BJ (cell line): ENCODE measurements at places on chromosomes 1 and 21. TPM values are rescaled to one million over a fixed set of nuclear protein-coding genes. Genes with fewer than 3 reads are reported as not detected.

The TCHH gene
- not detected in 2 replicates for polyA plus RNA-seq

The DCST1 gene
- polyA plus RNA-seq, result not detected in 2 replicates

The HMCN1 gene
- polyA plus RNA-seq, result 13.3 and 16.2 TPM in 2 replicates

The GBP3 gene
- 55.4 and 81.0 TPM in 2 replicates for polyA plus RNA-seq

- DNase-seq, result no peak
These were observed 3.0 kb downstream of the MORC3 start for GRCh38 chr21:36323032-36323431.

- no peak for DNase-seq
These were observed 53.0 kb upstream of the CNN3 start for GRCh38 chr1:94979656-94980581.

GRCh38 chr1:182990413-182991144 is 32.6 kb upstream of the LAMC1 start:
- peak; percentile 15 for DNase-seq

DNA sequence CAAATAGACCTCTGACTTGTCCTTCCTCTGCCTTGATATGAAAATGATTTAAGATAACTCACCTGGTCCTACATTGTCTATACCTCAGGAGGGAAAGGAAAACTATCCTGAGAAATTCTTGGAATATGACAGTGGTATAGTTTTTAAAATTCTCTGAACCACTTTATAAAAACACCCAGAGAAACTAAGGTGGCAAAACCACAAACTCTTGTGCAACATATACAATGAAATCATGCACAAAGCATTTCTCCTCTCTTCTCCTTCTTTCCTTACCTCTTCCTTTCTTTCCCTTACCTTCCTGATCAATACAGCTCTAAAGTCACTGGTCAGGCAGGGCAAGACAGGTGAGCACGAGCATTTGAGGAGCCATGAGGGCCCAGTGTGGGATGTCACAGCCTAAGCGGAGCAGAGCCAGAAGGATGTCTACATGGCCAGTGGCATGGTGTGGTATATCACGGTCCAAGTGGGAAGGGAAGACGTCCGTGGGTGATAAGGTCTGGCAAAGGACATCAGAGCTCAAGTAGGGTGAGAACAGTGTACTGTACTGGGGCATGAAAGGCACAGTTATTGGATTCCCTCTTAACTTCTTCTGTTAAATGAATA is 543.3 kb downstream of the DPYD start:
- no peak for DNase-seq

GRCh38 chr1:92679980-92680379 is 104.9 kb downstream of the EVI5 start:
- no peak for DNase-seq

GRCh38 chr1:38487396-38487795 is 372.2 kb downstream of the RRAGC start:
- no peak for DNase-seq

DNA sequence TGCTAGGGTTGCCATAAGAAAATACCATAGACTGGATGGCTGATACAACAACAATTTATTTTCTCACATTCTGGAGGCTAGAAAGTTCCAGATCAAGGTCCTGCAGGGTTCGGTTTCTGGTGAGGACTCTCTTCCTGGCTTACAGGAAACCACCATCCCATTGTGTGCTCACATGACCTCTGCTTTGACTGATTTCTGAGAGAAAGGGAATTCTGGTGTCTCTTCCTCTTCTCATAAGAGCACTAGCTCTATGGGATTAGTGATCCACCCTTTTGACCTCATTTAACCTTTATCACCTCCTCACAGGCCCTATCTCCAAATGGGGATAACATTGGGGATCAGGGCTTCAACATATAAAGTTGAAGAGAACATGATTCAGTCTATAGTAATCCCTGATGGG is 47.5 kb downstream of the MRPL39 start:
- no peak for DNase-seq

DNA sequence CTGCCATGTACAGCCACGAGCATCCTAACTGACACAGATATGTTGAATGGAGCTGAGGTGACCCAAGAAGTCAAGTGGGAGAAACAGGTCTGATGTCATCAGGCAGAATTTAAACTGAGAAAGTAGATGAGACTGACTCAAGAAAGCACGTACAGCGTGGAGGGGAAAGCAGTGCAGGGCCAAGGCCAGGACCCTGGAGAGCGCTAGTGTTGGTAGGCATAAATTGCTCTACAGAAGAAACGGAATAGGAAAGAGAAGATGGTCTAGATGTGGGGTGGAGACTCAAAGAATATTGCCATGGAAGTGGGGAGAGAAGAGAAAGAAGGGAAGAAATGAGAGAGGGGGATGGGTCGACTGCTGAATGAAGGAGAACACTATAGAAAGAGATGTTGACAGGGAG is 45.3 kb upstream of the GJB5 start:
- DNase-seq, result no peak

- no peak for DNase-seq
These were observed 45.9 kb upstream of the CSF3R start for GRCh38 chr1:36528361-36529349.

DNA sequence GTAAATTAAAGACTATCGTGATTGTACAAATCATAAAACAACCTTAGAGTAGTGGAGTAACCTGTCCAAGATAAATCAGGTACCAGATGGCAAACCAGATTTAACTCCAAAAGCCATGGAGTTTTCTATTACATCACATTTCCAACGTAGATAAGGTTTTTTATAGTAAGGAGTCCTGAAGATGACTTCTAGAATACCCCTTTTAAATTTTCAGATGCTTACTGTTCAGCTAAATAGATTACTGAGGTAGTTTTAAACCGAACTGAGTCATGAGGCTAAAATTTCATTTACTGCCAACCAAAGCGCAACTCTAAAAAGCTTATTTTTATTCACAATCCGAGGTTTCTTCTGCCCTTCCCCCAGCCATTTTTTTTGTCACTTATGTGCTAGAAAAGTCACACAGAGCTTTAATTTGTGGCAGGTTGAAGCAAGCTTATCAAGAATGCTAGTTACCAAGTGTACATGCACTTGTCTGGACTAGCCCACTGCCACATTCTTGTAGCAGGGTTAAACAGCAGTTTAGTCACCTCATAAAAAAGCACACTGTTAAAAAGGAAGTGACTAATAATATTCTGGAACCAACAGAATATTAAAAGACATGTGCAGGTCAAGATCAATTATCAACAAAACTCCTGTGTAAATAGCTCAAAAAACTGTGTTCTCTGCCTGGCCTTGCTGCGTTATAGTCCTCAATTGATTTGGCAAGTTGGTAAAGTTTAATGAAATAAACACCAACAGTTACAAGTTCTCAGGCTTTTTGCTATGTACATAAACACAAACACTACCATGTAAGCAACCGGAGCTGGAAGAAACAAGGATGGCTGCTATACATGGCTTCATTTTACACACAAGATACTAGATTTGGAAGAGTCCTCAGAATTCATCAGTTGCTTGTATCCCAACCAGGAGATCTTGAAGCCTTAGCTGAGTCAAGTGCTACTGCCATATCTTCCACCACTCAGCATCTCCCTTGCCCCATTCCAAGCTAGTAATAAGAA is 180.3 kb upstream of the DMRTA2 start:
- DNase-seq, result peak; percentile 57

DNA sequence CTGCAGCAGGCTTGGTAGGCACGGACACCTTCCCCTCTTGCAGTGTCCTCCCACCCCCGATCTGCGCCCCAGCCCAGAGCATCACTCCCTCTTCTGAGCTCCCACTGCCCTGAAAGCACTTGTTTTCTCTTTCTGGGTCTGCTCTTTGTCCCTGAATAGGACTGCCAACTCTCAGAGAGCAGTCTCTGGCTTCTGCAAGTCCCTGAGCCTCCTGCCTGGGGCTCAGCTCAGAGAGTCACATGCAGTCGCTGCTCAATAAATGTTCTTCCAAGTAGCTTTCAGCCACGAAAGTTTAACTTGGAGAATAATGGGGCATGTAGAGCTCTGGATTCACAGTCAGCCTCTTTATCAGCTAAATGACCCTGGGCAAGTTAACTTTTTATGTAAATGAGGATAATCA is 205.6 kb downstream of the HIVEP3 start:
- no peak for DNase-seq

DNA sequence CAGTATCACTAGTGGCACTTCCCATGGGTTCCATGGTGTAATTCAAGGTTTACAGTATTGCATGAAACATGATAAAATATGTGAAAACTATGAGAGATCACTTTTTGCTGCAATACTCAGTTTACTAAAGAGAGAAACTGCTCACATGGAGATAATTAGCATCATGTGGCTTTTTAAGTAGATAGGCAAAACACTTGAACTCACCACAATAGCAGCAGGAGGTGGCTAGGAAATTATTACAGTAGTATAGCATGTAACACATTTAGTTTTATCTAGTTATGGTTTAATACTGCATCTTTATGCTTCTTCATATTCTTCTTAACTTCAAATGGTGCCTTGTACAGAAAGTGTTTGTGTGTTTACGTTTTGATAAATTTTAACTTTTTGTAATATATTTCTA is 698.5 kb upstream of the BRINP3 start:
- no peak for DNase-seq

GRCh38 chr1:53470155-53470554 is 11.0 kb downstream of the DMRTB1 start:
- no peak for DNase-seq

- no peak for DNase-seq
These were observed 40.4 kb downstream of the TARBP1 start for GRCh38 chr1:234438579-234438978.
